ENCODE measurements at places on chromosomes 4 and X.

DNA sequence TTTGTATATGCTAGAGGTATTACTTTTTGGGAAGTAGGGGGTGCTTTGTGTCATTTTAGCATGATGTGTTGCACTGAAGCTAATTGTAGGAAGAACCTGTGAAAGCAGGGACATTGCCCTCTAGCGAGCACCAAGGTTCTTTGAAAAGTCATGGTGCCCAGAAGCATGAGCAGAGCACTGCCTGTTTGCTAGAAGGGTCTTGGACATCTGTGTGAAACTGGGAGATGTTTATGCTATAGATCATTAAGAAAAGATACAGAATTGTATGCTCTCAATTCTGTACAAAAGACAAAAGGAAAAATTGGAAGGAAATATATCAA lies 14.7 kb downstream of the GRPR start:
- DNase-seq = no peak

- DNase-seq = no peak
Observed at GRCh38 chrX:122119361-122119760, 1064.7 kb upstream of the GRIA3 start.

- peak; percentile 49 for DNase-seq
Observed at GRCh38 chrX:118975831-118976598, 1.6 kb downstream of the LONRF3 start.

- no peak for DNase-seq
Observed at GRCh38 chr4:1794809-1795298, 1.8 kb downstream of the FGFR3 start.

DNA sequence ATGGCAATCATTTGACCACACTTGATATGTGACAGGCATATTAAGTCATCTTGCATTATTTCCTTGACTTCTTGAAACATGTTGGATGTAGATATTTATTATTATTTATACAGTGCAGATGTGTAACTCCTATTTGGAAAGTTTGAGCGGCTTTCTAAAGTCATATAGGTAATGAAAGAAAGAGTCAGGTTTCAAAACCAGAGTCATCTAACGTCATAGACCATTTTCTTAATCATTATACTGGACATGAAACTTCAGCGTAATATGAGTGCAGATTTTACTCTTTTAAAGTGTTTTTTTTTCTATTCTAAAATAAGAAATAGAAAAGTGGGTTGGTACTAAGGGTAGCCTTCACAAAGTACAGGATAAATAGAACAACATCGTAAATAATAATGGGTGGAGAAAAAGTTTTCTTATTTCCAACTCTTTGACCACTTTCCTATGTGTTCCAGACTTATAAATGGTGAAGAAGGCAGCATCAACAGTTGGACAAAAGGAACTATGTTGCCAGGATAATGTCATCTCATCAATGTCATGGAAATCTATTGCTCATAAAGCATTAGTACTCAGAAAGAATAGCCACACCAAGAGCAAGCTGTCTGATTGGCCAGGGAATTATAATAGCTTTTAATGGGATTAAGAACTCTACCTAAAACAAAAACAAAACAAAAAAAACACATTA lies 108.0 kb upstream of the PCDH18 start:
- DNase-seq = no peak

GRCh38 chrX:124097116-124097515 lies 135.6 kb downstream of the STAG2 start:
- no peak for DNase-seq

DNA sequence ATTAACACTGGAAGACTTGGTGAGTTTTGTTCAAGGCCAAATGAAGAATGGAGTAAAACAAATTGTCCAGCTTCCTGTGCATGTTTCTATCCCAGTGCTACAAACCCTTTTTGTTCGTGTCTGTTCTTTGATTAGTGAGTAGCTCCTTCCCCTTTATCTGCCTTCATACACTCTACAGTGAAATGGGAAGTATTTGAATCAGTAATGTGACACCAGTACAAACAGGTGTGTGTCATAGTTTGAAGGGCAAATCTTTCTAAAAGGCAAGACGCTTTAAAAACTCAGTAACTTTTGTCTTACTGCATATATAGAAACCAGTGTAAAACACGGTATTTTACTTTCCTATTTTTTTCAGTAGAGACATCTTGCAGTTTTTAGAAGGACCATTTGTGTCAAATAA lies 5.9 kb downstream of the ARHGEF38 start:
- no peak for DNase-seq

- DNase-seq = no peak
Observed at GRCh38 chrX:111181951-111182350, 86.0 kb downstream of the PAK3 start.

DNA sequence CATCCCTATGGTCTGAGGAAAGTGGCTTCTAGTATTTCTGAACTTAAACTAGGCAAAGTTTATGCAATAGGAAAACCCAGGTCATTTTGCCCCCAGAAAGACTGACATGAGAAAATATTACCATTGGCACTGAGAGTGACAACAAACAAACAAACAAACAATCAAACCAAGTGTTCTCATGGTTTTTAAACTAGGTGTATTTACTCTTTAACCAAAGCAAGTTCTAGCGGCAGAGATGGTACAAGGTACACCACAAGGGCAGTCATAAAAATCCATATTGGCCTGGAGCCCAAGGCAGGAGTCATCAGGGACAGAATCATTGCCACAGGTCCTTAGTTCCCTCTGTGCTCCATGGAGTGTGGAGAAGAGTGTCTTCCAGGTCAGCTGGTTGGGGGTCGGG lies 26.0 kb upstream of the ENPEP start:
- no peak for DNase-seq

DNA sequence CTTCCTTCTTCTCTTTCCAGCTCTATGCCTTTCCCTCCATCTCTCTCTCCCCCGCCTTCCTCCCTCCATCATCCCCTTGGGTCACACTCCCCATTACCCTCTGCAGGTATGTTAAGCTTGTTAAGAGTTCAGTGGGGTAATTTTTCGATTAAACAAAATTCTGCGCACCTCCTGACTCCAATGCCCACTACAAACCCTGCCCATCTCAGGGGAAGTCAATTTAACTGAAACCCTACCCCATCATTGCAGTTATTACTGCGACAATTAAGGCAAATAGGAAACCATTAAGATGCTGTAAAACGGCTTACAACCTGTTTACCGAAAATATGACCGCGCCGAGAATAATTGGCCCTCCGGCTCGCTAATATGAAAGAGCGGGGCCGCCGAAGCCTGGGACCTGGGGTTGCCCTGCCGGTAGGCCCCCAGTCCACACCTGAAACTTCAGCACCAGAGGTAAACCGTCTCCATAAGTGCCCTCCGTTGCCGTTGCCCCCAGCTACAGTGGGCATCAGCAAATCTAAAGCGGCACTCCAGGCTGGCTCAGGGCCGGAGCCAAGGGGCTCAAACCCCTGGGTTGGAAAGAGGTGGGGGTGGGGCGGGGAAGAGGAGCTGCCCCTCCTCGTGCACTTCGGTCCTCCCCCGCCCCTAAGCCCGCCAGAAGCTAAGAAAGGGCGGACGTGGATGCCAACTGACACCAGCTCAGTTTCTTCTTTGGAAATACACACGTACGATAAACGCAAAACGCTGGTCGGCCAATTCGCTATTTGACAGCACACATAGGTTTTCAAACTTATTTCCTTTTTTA lies 4.8 kb downstream of the ARX start:
- no peak for DNase-seq

DNA sequence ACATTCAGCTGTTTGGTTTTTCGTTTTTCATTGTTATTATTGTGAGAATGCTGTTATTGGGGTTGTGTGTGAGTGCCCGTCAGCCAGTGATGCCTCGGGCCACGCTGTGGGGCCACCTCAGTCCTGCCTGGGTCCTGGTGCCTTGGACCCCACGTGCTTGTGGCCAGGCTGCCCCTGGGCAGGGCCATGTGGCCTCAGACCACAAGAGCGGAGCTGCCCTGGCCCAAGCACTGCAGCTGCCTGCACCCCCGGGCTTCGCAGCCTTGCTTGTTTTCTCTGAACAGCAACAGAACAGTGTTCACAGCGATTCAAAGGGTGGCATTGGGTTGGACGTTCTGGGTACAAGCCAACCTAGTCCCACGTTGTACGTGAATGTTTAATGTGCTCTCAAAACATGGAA lies 56.9 kb downstream of the CPLX1 start:
- no peak for DNase-seq

- no peak for DNase-seq
Observed at GRCh38 chrX:153725039-153725831, 579 bp downstream of the ABCD1 start.

- no peak for DNase-seq
Observed at GRCh38 chr4:14054391-14054790, 426.9 kb upstream of the BOD1L1 start.

- no peak for DNase-seq
Observed at GRCh38 chr4:119053245-119053644, 82.4 kb upstream of the MYOZ2 start.

- DNase-seq = no peak
Observed at GRCh38 chr4:38411092-38411491, 252.9 kb upstream of the KLF3 start.

- DNase-seq = no peak
Observed at GRCh38 chr4:3862640-3863420, 96.6 kb downstream of the ADRA2C start.

DNA sequence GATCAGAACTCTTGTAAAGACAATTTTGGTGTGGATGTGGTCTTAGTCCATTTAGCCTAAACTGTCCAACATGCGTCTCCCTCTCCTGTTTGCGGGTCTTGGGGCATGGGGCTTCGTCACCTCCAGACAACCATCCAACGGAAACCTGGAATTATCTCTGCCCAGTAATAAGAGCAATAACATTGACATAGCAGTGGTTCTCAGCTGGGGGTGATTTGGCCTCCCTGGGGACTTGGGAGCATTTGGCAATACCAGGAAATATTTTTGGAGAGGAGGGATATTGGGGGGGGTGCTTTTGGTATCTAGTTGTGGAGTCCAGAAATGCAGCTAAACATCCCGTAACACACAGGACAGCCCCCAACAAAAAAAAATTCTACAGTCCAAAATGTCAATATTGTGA lies 47.2 kb downstream of the SEL1L3 start:
- DNase-seq = no peak

All from stimulated activated CD8-positive, alpha-beta memory T cell treated with anti-CD3 and anti-CD28 coated beads, Interleukin-7, amount 100 ng/mL, for 1 hour (primary cell).